ENCODE measurements at places on chromosomes 4 and X. TPM values are rescaled to one million over a fixed set of nuclear protein-coding genes. Genes with fewer than 3 reads are reported as not detected.

PDLIM3 gene
- 0.13 TPM for total RNA-seq

SMIM20 gene
- total RNA-seq = 28.1 TPM

DCHS2 gene
- total RNA-seq = not detected

AWAT2 gene
- total RNA-seq = not detected

CENPVL1 gene
- total RNA-seq = not detected

TMEM156 gene
- 23.0 TPM for total RNA-seq

NSUN7 gene
- total RNA-seq = 0.46 TPM

GAGE12F gene
- not detected for total RNA-seq

CD99L2 gene
- 52.1 TPM for total RNA-seq

DUX4 gene
- total RNA-seq = not detected

TMEM33 gene
- 53.6 TPM for total RNA-seq

CABS1 gene
- not detected for total RNA-seq

ZAR1 gene
- total RNA-seq = not detected

OPRPN gene
- not detected for total RNA-seq

CSAG1 gene
- 0.27 TPM for total RNA-seq

RPS6KA6 gene
- 4.3 TPM for total RNA-seq

XK gene
- 0.39 TPM for total RNA-seq

DCX gene
- total RNA-seq = not detected

ADH4 gene
- total RNA-seq = not detected

AMOT gene
- total RNA-seq = 0.54 TPM

CCDC149 gene
- 2.6 TPM for total RNA-seq

PLXNB3 gene
- 3.7 TPM for total RNA-seq

ATP6AP1 gene
- total RNA-seq = 107 TPM

VEGFC gene
- total RNA-seq = 17.3 TPM

NEIL3 gene
- 15.4 TPM for total RNA-seq

EGF gene
- total RNA-seq = 0.13 TPM

PLAC1 gene
- 0.26 TPM for total RNA-seq

XPNPEP2 gene
- total RNA-seq = not detected

S100G gene
- not detected for total RNA-seq

SPATA4 gene
- 0.20 TPM for total RNA-seq

TRIM60 gene
- total RNA-seq = not detected

STK26 gene
- total RNA-seq = 12.6 TPM

CLDN34 gene
- not detected for total RNA-seq

RAB33A gene
- total RNA-seq = 0.28 TPM

ELOVL6 gene
- total RNA-seq = 21.1 TPM

LRIT3 gene
- total RNA-seq = 0.06 TPM

CT45A1 gene
- total RNA-seq = not detected

MAGEA8 gene
- total RNA-seq = not detected

DAPP1 gene
- total RNA-seq = not detected

MAGEE2 gene
- total RNA-seq = not detected

BEX3 gene
- 239 TPM for total RNA-seq

NDST4 gene
- total RNA-seq = not detected

CLNK gene
- total RNA-seq = not detected

FAM241A gene
- total RNA-seq = 0.95 TPM

COMMD8 gene
- 11.3 TPM for total RNA-seq

DDX53 gene
- not detected for total RNA-seq

PKD2 gene
- 22.7 TPM for total RNA-seq

FAM9B gene
- not detected for total RNA-seq

ZDHHC9 gene
- total RNA-seq = 41.8 TPM

TMPRSS11F gene
- not detected for total RNA-seq

COL25A1 gene
- total RNA-seq = not detected

ZFP42 gene
- total RNA-seq = not detected

GAGE2A gene
- total RNA-seq = not detected

ENPEP gene
- 0.12 TPM for total RNA-seq

IBSP gene
- total RNA-seq = not detected

All from A549 treated with CpdA at 1 μM for 4 hours (cell line).